CD4-positive, CD25-positive, alpha-beta regulatory T cell (primary cell): ENCODE measurements at places on chromosomes 7 and 10. TPM values are rescaled to one million over a fixed set of nuclear protein-coding genes. Genes with fewer than 3 reads are reported as not detected.

IDI1 gene
- 179 TPM for total RNA-seq

DNA sequence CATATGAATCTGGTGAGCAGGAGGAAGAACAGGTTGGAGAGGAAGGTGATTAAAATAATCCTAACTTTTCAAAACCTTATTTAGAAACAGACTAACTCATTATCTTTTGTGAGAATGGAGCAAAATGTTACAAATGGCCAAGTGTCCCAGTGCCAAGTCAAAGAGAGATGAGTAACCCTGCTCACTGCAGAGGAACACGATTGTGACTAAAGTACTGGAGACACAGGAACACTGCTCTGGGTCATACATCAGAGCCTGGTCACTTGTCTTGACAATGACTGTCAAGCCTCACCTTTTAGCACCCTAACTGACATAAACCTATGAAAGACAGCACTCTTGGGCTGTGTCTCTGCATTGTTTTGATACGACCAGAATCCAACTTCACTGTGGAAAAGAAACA, 108.8 kb downstream of the SGMS1 start:
- no peak overlapping the region for H3K4me3 ChIP-seq
- no peaks in the 10 kb centered on the region for H3K27me3 ChIP-seq
- H3K36me3 ChIP-seq = peaks cover 13% of the 10 kb centered on the region

DNA sequence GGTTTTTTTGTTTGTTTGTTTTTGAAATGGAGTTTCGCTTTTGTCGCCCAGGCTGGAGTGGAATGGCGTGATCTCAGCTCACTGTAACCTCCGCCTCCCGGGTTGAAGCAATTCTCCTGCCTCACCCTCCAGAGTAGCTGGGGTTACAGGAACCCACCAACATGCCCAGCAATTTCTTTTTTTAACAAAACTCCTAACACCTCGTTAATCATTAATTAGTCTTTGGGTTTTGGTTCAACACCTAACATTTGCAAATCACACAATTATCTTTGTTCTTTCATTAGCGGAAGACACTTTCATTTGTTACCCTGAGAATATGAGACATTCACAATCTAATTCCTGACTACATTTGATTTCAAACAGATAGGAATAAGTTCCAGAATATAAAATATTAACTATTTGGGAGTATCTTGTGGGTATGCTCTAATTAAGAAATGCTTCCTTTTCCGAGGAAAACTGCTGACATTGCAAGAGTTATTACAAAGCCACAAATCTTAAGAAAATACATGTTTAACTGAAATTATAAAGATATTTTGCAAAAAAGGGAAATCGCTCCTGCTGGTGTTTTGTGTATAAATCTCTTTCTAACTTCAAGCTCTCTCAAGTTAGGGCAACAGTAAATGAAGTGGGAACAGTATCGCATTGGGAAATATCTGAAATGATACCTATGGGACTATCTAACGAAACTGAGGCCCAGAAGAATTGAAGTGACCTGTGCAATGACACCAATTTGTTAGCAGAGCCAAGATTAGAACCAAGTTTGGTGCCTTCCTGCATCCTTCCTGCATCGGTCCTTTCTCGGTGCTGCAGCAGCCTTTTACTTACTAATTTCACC, 1.2 kb upstream of the LSM8 start:
- peaks cover 4% of the 10 kb centered on the region for H3K36me3 ChIP-seq
- peaks cover 41% of the 10 kb centered on the region for H3K4me1 ChIP-seq
- peak overlapping the region; percentile 98 for H3K4me3 ChIP-seq

GRCh38 chr7:75979759-75980429, 14.5 kb downstream of the TMEM120A start:
- H3K4me1 ChIP-seq = no peaks in the 10 kb centered on the region
- no peak overlapping the region for H3K27ac ChIP-seq
- no peak overlapping the region for H3K4me3 ChIP-seq
- peaks cover 23% of the 10 kb centered on the region for H3K36me3 ChIP-seq
- DNase-seq = no peak
